ENCODE measurements at places on chromosomes 4 and X. TPM values are rescaled to one million over a fixed set of nuclear protein-coding genes. Genes with fewer than 3 reads are reported as not detected.

Gene CLCN4
- 0.04 TPM for total RNA-seq

Gene EGFL6
- 0.92 TPM for total RNA-seq

Gene RNF150
- total RNA-seq, result 0.23 TPM

Gene ZNF595
- 8.7 TPM for total RNA-seq

DNA sequence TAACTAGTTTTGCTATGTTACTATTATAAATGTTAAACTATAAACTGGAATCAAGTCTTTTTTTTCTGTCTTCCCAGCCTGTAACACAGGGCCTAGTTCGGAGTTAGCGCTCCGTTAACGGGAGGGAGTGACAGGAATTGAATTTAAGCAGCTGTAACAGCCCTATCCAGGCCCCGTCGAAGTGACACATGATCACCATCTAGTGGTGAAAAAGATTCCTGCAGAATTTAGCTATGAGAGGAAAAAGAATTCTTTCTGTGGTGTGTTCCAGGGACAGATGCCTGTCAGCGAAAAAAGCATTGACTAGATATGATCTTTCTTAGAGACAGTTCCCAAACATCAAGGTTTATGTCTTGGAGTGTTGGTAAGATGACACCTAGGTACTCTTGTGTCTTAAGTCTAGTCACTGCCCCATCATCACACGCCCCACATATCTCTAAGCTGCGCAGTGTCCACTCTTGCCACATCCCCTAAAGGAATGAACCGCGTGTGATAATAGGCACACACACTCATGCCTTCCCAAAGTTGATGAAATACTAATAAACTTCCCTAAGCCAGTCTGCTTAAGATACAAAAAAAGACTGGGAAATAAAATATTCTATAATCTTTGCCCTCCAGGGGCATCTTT, 2.1 kb downstream of the GAB3 start:
- no peak for DNase-seq

GRCh38 chrX:153638436-153639176, 8.4 kb upstream of the DUSP9 start:
- no peak for DNase-seq

GRCh38 chrX:74178536-74178935, 125.4 kb upstream of the ZCCHC13 start:
- no peak for DNase-seq

- DNase-seq, result no peak
Observed at GRCh38 chrX:37652589-37653231, 32.9 kb upstream of the XK start.

DNA sequence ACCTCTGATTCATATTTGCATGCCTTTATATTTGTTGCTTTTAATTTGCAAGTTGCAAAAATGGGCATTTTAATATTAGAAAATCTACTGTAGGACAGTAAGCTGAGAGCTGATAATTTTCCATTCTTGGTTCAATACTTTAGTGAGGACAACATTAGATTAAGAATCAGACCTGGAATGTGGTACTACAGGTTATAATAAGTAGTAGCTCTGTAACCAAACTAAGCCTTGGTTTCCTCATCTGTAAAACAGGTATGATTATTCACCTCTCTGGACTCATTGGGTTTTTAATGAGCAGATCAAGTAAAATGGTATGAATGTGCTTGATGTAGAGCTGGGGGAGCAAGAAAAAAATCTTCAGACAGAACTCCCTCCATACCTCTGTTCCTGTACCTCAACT, 31.1 kb downstream of the PRRG1 start:
- DNase-seq, result no peak

DNA sequence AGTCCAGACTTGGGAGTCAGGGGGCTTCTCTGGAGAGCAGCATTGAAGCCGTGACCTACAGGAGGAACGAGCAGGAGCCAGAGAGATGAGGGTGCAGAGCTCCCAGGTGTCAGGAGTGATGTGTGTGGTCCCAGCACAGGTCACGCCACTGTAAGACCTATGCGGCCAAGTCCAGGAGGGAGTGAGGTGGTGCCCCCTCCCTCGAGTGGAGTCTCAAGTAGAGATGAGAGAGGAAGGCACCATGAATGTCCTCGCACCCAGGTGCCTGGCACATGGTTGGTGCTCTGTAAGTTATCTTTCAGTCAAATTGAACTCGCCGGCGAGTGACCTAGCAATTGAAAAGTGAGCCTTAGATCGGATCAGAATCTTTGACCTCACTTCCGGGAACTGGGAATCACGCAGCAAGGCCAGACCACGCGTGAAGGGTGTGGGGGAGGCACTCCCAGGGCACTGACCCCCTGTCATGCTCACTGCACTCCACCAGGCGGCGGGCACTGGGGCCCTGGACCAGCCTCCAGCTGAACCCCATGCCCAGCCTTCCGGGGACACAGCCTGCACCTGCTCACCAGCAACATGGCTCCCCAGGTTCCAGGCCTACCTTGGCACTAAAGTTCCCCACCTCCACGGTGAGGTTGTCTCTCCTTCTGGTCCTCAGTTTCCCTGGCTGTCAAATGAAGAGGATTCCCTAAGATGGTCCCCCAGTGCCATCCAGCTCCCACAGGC, 127.4 kb downstream of the HMX1 start:
- no peak for DNase-seq

GRCh38 chrX:24148121-24148520, 1.4 kb upstream of the ZFX start:
- DNase-seq, result no peak

GRCh38 chr4:139535871-139536234, 20.2 kb downstream of the SETD7 start:
- DNase-seq, result no peak

DNA sequence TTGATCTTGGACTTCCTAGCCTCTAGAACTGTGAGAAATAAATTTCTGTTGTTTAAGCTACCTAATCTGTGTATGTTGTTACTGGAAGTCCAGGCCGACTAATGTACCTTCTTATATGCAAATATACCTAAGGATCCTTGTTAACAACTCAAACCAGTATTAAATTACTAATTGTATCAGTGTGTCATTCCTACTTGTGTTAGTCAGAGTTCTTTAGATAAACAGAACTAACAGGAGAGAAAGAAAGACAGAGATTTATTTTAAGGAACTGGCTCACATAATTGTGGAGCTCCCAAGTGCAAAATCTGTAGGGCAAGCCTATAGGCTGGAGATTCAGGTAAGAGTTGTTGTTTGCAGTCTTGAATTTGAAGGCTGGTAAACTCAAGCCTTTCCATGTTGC, 120.0 kb downstream of the ADGRL3 start:
- no peak for DNase-seq

GRCh38 chr4:87030124-87030523, 95.3 kb downstream of the AFF1 start:
- no peak for DNase-seq

GRCh38 chr4:98950925-98951324, 22.0 kb upstream of the EIF4E start:
- no peak for DNase-seq

- DNase-seq, result no peak
Observed at GRCh38 chr4:124945422-124945821, 232.9 kb upstream of the ANKRD50 start.

DNA sequence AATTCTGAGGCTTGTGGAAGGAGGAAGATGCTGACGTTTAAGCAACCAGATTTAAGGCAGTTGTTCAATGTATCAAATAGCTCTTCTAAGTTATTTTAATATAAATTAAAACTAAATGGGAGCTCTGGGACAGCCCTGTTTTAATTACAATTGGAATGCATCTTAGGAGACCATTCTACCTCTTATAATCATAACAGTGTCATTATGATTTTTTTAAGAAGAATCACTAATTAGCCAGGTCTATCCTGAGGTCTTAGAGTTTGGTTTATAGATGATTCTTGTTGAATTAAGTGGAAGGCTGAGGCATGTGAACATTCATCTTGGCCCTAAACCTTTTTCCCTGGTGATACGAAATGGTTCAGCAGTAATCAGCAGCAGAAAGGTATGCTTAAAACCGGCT, 113.4 kb downstream of the CEP135 start:
- DNase-seq, result no peak

DNA sequence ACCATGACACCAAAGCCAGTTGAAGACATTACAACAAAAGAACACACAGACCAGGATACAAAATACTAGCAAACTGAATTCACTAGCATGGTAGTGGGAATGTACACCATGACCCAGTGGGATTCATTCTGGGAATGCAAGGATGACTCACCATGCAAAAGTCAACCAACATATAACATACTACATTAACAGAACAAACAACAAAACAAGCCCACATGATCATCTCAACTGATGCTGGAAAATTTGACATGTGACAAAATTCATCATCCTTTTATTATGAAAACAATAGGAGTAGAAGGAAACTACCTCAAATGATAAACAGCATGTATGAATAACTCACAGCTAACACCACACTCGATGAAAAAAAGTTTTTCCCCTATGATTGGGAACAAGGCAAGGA, 190.2 kb downstream of the DCLK2 start:
- DNase-seq, result no peak

DNA sequence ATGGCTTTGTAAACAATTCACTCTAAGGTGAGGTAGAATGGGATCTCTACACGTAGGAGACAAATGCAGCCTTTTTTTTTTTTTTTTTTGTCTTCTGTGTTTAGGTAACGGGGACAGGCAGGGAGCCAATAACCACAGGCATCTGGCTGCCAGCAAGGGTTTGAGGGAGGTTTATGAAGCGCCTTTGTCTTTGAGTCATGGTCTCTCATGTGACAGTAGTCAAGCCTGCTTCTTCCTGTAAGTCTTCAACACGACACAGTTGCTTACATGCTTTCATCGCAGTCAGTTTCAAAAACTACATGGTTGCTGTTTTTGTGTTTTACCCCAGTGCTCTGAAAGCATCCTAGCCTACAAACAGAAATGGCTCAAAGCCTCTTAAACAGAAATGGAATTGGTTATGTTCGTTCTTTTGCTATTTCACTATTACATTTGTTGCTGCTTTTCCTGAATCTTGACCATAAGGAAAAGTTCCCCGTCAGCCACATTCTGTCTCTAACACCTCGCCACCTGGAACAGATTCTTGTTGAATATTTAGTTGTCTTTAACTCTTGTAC, 127.8 kb upstream of the METTL14 start:
- no peak for DNase-seq
